ENCODE measurements at places on chromosomes 6 and 20.
A peak's percentile ranks its signal among the peaks of the same experiment; 100 is the strongest.

- no peak for DNase-seq
These were observed 23.8 kb upstream of the SYNDIG1 start for GRCh38 chr20:24445510-24446170.

DNA sequence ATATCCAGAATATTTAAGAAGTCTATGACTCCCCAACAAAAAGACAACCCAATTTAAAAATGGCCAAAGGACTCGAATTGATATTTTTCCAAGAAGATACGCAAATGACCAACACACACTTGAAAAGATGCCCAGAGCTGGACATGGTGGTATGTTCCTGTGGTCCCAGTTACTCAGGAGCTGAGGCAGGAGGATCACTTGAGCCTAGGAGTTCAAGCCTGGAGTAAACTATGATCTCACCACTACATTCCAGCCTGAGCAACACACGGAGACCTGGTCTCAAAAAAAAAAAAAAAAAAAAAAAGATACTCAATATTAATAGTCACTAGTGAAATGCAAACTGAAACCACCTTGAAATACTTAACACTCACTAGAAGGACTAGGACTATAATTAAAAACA is 12.2 kb upstream of the ARMC2 start:
- DNase-seq = no peak

DNA sequence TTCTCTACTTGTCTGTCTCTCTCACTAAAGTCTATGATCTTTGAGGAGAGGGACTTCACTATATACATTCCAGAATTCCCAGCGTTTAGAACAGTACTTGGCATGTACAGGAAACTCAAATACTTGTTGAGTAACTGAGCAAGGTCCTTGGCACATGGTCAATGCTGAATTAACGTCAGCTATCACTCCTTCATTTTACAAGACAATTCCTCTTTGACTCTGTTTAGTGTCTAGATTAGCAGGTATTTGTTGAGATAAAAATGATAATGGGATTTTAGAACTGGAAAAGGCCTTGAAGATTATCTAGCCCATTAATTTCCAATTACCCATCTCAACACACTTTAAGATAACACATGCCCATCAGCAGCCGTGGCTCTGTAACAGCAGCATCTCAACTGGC is 6.6 kb upstream of the GUCA1B start:
- no peak for DNase-seq

DNA sequence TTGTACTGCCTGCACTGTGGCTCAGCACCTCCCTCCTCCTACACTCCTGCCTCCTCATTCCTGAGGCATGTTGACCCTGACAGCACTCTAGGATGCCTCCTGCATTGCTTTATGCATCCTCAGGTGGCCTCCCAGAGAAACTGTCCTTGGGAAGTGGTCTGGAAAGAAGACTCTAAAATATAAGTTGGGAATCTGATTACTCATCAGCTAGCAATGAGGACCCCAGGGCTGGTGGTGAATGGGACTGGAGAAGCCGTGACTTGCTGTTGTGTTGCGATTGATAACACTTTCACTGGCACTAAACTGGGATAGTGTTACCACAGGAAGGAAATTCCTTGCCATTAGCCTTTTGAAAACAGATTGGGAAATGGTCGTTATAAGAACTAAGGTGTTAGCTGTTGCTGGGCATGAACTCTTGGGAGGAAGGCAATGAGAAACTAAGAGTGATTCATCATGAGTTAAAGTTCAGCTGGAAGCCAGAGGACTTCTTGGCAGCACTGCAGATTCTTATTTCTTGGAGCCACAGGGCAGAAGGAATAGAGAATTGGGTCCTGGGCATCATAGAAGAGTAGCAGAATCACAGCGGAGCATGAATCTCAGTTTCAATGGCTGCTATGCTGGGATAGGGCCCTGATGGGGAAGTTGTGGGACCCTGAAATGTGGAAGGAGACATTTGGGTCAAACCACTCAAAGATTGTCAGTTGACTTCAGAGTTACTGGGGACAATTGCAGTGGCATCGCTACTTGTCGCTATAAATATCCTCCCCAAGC is 10.1 kb upstream of the SIRPD start:
- no peak for DNase-seq

DNA sequence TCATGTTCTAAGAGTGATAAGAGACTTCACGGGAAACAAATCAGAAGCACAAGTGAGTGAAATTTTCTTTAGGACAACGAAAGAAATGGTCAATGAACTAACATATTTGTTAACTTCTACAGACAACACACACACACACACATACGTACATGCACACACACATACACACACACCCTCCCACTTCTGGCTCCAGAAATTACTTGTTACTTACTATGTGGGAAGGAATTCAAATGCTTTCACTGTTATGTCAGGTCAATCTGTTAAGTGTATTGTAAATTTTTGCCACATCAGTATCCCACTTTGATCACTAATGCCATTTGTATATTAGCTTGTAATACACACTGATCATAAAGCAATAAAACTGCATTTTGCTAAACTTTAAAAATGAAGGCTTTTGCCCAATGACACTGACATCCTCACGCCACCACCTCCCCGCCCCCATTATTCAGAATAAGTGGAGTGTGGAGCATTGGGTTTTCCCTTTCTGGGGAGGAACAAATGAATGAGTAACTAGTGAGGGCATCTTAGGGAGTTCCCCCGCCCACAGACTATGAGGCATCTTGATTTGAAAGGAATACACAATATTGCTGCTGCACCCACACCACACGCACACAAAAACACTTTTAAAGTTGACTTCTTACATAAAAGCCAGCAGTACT is 76.2 kb downstream of the ATXN1 start:
- DNase-seq = peak; percentile 57

- DNase-seq = peak; percentile 1
These were observed 1183.8 kb downstream of the HACE1 start for GRCh38 chr6:103675807-103676406.

- DNase-seq = no peak
These were observed 23.2 kb downstream of the CGA start for GRCh38 chr6:87071683-87072082.

DNA sequence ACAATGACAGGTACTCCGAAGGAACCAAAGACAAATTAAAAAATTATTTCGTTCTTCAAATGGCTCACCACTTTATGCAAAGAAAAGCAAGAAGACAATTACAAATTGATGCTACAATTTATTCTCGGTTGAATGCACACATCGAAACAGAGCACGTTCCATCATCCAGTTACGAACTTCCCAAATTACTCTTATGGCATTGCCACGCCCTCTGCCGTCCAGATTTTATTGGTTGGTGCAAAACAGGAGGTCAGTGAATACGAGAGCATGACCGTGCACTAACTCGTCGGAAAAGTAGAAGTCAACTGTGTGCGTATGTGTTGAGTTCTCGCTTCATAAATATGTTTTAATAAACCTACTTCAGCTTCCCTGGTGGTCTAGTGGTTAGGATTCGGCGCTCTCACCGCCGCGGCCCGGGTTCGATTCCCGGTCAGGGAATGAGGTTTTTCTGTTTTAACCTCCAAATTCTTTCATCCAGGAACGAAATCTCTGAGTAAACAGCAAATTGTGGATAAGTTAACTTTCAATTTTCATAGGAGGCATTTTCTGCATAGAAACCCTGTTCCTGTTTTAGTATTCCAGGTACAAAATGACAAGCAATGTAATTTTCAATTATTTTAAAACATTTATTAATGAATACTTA is 23.2 kb downstream of the ZNF311 start:
- peak; percentile 89 for DNase-seq

DNA sequence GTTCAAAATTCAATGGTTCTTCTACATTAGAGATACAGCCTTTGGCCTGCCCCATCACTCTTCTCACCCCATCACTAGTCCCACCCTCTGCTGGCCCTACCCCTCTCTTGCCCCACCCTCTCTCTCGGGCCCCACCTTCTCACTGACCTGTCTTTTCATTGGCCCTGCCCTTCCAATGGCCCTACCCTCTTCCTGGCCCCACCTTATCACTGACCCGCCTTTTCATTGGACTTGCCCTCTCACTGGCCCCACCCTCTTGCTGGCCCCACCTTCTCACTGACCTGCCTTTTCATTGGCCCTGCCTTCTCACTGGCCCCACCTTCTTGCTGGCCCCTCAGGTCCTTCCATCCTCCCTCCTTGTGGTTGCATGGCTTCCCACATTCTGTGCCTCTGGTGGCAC is 107.2 kb upstream of the PLEKHG1 start:
- no peak for DNase-seq
